T-helper 22 cell (primary cell): ENCODE measurements at places on chromosomes 3 and 15.

DNA sequence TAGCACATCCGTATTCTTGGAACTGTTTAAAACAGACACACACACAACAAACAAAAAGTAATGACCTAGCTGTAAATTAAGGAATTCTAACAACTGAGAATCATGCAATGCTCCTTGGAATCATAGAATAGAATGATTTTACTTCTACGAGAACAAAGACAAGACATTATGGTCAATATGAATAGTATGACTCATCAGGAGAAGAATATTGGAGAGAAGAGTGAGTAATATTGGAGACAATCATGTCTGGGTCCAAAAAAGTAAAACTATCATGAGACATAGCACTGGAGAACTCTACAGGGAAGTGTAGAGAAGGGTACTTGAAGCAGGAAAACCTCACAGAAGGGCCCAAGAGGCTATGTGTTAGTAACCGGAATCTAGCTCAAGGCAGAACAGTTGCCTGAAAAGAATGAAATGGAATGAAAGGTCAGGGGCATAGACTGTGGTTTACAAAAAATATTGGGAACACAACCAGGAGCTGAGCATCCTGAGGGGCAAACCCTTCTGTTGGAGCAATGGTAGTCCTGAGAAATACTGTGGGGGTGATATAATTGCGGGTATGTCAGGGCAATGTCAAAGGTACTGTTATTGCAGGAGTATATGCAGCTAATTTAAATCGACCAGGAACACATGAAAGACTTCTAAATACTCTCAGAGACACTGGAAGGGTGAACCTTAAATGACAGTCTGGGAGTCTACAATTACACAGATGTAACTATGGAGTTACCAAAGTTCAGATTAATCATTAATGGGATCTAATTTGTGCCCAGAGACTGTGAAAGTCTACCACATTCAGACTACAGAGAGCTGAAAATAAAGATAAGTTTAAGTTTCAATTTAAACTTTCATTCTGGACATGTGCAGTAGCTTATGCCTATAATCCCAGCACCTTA is 201.2 kb downstream of the BCHE start:
- no peak for DNase-seq

DNA sequence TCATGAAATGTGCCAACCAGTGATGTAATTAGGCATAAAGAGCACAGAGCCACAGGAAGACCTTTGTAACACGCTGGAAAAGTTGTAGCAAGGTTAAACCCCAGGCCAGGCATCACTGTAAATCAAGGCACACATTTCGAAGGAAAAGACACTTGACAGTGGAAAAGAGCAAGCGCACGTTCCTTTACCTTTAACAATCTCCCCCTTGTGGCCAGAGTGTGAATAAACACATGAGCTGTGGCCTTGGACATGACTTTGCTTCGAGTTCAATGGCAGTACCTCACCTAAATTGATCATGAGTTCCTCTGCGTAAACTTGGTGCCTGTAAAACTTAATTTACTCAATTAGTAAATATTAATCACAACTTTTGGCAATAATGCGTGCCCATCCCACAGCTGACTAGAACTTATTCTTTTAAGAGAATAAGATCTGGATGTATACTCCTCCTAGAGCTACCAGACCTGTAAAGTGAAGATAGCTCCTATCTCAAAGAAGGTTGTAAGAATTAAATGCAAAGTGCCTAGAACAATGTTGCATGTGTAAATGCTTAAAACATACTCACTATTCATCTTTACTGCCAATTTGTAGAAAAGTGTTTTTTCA is 757.0 kb upstream of the NECTIN3 start:
- DNase-seq: no peak

DNA sequence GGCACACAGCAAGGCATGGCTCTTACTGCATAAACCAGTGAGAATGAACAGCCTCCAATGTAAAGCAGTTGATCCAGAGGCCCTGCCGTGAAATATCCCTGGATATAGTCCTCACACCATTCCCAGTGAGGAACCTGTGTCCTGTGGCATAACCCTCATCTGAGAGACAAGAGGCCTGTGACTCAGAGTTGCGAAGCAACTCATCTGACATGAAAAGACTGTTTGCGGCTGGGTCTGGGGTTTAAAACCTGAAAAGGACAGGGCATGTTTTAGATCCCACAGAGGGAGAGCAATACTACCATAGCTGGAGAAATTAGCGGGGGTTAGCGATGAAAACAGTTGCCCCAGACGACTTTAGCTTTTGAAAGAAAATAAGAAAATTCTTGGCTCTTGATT is 165.3 kb upstream of the BHLHE40 start:
- DNase-seq: no peak

DNA sequence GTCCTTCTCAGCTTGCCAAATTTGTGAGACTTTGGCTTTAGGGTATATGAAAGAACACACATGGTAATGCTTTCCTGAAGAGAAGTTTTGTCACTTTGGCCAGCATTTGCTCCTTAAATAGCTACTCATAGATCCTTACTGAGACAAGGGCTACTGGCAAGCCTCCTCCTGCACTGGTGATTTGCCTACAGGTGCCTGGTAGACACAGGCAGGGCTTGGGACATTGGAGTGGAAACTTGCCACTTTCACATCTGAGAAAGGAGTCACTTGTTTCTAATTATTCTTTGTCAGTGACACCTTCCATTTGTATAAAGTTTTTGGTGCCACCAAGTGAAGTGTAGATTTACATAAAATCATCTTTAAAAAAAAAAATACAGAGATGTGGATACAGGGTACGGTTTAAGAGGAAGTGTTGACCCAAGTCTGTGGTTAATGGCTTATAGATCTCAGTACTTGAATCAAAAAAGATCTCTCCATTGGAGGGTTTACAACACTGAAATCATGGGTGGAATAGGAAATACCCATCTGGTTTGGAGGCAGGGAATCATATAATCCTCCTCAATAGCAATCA is 132.8 kb upstream of the GADL1 start:
- DNase-seq: no peak

DNA sequence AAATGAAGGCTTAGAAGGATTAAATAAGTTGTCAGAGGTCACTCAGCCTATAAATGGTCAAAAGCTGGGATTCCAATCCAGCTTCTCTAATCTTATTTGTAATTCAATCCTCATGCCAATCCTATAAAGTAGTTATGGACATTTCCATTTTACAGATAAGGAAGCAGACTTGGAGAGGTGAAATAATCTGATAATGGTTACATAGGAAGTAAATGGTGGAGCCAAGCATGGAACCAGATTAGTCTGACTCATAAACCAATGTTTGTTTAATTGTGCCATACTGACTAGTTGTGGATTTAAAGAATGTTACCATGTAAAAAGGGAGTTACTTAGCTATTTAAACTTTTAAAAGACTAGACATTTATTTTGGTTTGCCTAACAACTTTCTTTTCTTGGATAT is 59.7 kb downstream of the KCNAB1 start:
- no peak for DNase-seq
